Right hindlimb (tissue), 1 donor: ENCODE measurements at places on chromosomes 4 and X.

- no peak for DNase-seq
These were observed 176.9 kb upstream of the ARHGEF9 start for GRCh38 chrX:63961964-63962363.

DNA sequence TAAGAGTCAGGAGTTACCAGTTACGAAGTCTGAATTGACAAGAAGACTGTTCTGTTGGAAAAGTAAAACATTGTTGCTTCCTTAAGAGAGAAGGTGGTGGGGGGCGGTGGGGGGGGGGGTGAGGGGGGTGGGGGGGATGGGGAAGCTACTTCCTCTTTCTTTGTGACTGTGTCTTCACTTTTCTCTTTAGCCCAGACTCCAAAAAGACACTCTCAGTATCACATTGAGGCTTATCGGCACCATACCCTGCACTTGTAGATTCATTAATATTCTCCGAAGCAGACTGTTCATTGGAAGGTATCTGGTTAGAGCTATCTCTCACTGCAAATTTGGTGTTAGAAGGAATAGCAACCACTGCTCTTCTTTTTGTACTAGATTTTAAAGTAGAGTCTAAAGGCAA is 94.5 kb upstream of the IL13RA1 start:
- DNase-seq: no peak

DNA sequence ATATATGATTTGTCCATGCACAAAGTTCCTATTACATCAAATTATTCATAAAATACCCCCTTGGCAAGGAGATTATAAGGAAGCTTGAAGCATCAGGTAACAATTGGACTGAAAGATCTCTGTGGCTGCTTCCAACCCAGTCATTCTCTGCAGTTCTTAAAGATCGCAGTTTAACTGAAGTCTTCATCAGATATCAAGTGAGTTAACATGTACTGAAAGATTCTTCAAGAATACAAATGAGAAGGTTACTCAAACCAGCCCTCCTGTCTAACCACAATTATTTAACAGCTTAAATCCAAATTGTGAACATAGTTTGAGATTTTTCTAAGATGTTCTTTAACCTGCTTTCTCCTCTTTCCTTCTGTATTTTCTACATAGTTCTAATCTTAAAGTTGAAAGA is 56.1 kb downstream of the SLC10A7 start:
- DNase-seq: no peak

DNA sequence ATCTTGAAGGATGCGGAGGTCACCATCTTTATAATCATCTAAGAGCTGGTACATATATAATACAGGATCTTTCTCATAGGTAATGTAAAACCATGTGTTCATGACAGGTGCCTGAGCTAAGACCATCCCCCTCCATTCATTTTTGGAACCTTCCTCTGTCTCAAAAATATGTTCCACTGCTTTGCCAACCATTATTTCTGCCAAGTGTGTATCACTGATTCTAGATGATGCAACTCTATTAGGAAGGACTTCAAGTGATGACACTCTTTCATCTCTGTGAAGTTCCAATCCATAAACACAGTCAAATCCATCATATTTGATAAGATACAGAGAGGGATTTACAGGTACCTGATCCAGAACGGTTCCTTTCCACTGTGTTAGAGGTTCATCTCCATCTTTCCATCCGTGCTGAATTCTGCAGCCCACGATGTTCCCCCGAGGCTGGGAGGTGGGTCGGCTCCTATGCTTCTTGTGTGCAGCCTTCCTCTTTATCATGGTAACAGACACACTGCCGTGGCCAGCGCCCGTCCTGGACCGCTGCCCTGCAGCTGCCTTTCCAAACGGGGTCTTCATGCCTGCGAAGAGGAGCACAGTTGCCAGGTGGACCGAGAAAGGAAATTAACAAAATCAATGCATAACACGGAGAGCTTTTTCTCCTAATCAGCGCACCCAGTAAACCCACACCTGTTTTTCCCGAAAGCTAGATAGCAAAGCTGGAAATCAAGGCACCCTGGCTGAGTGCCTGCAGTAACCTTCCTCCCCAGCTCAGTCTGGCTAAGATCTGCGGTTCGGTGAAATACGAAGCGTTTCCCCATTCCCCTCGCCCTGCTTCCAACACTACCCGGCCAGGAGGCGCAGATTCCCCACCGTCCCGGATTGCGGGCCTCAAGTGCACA is 718 bp downstream of the SPIN3 start:
- peak; percentile 20 for DNase-seq

DNA sequence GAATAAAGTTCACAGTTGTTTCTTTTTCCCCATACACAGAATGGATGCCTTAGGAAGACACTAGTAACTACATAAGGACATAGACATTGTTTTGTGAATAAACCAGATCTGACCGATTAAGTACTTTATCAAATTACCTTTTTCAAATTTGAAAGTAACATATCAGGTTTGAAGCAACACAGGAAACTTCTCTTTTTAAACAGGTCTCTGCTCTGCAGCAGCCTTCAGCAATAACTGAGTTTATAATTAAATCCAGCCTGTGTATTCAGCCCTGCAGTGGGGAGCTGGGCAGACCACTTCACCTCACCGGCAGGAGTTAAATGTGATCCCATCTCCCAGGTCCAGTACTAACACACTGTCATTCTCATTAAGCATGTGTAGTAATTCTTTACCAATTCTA is 68.3 kb upstream of the ATOH1 start:
- DNase-seq: no peak

DNA sequence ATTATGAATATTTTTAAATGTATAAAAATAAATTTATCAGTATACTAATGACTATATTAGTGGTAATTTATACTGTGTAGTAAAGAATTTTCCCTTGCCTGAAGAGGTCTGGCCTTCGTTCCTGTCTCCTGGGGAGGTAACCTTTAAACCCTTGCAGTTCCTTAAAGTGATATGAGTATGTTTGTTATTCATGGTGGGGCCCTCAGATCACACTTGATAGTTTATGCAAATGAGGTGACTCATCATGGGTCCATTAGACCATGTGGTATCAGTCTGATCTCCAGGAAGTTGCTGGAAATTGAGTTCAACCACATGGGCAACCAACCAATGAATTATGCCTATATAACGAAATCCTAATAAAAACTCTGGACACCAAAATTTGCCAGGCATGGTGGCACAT is 904.1 kb downstream of the RPA4 start:
- DNase-seq: no peak

DNA sequence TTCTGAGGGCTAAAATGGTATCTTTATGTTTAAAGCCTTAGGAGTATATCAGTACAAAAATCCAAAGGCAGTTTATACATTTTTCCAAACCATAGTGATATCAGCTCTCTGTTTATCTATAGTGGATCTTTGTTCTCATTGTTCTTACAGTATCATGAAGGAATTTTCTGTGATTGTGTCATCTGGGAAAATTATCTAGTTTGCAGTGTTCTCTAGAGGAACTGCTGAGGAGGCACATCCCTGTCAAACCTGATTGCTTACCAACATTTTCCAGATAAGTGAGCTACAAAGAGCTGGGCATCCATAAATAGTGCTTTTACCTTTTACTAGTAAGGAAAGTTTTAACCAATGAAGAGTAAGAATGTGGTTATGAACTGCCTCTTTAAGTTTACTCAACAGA is 44.9 kb upstream of the SLC25A31 start:
- DNase-seq: no peak

- DNase-seq: no peak
These were observed 12.9 kb upstream of the IL2 start for GRCh38 chr4:122469457-122469856.

GRCh38 chr4:39587881-39588280 is 50.8 kb downstream of the SMIM14 start:
- DNase-seq: no peak

- no peak for DNase-seq
These were observed 372.1 kb downstream of the OPHN1 start for GRCh38 chrX:68061206-68061535.

DNA sequence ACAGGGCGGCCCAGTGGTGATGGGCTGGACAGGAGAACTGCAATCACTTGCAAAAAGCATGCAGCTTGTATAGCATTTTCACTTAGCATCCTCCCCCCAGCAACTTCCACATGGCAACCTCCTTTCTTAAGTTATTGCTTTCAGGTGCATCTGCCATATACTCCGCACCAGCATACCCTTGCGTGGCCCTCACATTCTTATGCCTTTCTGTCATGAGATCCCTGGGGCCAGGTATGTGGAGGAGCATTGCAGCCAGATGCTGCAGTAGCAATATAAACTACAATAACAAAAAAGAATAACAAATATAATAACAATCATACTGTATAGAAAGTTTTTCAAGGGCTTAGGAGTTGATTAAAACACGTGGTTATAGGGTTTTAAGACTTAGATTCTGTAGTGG is 26.3 kb upstream of the NUDT6 start:
- no peak for DNase-seq

DNA sequence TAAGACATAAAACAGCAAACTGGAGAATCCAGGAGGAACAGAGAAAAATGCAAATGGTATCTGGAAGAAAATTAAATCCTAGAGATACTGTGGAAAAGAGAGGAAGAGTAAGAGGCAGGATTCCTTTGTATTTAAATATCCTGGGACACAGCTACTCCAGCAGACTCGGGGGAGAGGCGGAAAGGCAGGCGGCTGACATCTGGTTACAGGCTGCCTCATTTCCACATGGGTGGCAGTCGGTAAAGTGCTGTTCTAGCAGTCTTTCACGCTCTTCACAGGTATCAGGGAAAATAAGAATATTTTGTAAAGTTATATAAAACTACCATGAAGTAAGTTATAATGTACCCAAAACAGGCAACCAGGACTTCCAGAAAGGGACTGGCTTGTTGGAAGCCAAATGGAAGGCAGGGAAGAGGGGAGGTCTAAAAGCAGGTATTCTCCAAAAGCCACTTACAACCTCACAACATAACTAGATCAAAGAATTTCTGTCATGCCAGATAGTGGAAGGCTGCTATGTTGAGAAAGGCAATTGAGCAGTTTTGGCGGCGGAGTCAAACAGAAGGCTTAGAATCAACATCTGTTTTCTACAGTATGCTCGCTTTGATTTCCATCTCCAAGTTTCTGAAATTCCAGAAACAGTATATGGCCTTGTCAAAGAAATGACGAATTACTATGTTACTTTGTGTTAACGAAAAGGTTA is 1.3 kb upstream of the TIGD2 start:
- DNase-seq: no peak

- no peak for DNase-seq
These were observed 56.1 kb upstream of the HPGD start for GRCh38 chr4:174578366-174578765.

DNA sequence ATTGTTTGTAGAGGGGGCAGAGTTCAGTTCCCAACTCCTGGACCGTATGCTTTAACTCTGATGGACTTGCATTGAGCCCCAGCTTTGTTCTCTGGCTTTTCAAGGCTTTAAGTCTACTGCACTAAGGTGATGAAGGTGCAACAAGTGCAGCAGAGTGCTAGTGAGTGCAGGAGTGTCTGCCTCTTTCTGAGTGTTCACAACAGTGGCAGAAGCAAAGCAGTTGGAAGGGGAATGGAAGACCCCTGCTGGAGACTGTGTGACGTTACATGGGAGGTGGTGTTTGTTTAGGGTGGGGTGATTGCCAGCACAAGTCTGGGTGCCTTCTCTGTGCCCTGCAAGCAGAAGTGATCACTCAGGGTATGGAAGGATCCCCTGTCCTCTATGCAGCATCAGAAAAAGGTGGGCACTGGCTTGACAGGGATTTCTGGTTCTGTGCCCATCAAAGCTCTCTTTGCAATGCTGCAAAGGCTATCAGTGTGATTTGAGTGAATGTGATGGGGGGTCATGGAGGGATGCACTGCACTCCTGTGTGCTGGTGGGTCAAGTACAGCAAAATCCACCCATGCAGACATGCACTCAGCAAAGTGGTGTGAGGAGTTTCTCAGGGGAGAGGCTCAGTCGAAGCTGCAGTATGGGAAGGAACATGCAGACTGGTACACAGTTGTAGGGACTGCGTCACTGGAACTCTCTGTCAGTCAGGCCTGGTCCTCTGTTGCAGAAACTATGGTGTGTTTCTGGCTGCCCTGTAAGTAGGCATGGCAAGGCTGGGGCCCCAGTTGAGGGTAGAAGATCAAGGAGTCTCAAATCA is 70.9 kb upstream of the UGT2B7 start:
- no peak for DNase-seq

- no peak for DNase-seq
These were observed 17.4 kb downstream of the IRAK1 start for GRCh38 chrX:154002215-154002719.

DNA sequence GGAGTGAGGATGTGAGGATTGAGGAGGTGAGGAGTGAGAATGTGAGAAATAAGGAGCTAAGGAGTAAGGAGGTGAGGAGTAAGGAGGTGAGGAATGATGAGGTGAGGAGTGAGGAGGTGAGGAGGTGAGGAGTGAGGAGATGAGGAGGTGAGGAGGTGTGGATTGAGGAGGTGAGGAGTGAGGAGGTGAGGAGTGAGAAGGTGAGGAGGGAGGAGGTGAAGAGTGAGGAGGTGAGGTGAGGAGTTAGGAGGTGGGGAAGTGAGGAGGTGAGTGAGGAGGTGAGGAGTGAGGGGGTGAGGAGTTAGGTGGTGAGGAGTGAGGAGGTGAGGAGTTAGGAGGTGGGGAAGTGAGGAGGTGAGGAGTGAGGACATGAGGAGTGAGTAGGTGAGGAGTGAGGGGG is 74.8 kb upstream of the MXD4 start:
- DNase-seq: no peak

DNA sequence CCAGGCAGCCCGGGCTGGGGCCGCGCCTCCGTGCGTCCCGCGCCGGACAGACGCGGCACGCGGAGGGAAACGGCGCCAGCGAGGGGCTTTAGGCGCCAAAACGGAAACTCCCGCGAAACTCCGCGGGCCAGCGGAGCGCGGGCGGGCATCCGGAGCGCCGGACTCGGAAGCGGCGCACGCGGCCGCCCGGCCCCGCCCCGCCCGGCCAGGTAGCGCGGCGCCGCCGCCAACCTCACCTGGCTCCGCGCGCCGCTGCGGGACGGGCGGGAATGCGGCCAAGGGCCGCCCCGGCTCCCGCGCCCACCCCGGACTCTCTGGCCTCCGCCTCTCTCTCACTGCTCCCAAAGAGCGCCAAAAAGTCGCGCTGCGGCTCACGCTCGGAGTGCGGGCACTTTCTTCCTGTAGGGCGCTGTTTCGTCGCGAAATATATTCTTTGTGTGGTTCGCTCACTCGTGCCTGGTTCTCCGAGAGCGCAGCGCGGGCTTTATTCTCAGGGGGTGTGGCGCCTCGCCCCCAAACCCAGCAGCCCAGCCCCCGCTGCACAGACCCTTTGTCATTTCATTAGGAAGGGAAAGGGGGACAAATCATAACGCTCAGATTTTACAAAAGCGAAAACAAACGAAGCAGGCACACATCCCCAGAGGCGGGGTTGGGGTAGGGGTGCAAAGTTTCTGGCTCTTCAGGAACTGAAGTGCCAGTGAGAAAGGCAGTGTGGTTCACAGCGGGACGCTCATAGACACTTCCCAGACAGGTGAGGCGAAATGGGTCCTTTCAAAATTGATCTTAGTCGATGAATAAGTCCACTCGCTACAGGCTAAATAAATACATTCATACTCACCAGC is 961 bp upstream of the MBNL3 start:
- DNase-seq: peak; percentile 44

- DNase-seq: no peak
These were observed 1.8 kb downstream of the CENPU start for GRCh38 chr4:184732126-184732525.

DNA sequence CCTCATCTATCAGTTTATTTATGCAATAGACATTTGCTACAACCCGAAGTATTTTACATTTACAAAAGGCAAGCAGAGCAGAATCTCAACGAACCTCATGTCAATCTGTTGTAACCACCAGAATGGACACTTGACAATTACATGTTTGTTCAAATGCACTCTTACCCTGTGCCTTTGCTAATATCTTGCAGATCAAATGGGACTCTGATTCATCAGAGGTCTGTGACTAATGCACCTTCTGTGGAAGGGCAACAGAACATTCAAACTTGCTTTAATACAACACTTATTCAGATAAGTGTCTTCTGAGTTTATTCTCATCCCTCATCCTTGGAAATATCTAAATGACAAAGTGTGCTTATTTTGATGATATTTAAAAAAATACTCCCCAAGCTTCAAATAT is 644.7 kb upstream of the PCDH10 start:
- DNase-seq: no peak
